ENCODE measurements at places on chromosomes 3 and 15.

DNA sequence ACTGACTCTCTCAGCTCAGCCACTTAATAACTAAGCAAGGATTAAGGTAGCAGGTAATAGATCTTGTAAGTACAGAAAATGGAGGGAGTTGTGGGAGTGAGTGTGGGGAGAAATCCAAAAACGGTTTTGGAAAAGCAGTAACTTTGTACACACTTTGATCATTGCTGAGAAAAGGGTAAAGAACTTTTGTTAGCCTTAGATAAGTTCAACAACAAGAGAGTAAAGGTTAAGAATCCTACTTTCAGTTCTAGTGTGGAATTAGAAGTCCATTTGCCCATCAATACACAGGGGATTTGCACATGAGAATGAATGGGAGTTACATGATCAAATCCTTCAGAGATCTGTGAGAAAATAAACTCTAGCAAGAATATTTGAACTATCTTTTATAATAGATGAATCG lies 528.7 kb downstream of the SOX2 start:
- no peak for DNase-seq

- DNase-seq: no peak
Measured at GRCh38 chr3:126961191-126961790, 21.6 kb upstream of the PLXNA1 start.

DNA sequence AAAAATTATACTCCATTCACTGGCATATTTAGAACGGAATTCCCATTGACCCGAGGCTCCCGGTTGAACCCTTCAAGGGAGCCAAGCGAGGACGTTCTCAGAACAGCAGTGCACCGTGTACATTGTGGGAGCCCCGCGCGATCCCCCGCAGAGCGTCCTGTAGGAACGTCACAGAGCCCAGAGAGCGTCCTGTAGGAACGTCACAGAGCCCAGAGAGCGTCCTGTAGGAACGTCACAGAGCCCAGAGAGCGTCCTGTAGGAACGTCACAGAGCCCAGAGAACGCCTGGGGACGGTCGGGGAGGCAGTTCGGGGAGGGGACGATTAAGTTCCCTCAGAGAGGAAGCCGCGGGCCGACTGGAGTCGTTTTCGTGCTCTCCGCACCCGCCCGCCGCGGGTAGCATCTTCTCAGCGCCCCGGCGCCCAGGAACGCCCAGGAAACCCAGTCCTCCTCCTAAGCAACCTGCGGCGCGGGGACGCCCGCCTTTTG lies 506 bp upstream of the ATP1B3 start:
- DNase-seq: no peak

- DNase-seq: no peak
Measured at GRCh38 chr3:129230311-129231019, 18.9 kb upstream of the COPG1 start.

DNA sequence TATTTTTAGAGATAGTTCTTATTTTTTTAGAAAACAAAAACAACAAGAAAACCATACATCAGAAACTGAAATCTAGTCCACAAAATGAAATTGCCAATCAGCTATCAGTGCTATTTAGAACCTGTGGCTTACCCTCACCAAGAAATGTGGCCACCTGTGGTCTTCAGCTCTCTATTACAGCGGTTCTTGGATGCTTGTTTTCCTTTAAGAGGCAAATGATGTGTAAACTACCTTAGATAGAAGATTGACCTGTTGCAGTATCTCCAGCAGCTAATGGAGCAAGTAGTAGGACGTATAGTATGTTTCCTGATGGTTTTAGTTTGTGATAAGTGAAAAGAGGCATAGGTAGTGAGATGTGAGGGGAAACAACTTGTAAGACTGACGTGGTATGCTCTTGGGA lies 21.2 kb downstream of the TFG start:
- DNase-seq: no peak

DNA sequence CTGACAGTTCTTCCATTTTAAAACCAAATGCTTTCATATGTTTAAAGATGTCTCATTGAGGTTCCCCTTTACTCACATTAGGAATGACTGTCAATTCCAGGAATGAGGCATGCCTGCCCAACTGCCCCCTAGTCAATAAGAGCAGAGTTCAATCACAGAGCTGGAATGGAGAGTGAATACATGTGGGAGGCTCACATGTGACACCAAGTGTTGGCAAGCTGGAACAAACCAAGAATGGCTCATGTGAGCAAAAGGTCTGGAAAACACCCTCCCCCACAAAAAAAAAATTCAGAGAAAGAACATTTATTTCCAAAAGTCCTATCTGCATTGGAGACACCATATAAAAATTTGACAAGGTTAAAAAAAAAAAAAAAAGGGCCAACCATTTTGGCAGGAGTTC lies 3.7 kb downstream of the PBRM1 start:
- DNase-seq: no peak

DNA sequence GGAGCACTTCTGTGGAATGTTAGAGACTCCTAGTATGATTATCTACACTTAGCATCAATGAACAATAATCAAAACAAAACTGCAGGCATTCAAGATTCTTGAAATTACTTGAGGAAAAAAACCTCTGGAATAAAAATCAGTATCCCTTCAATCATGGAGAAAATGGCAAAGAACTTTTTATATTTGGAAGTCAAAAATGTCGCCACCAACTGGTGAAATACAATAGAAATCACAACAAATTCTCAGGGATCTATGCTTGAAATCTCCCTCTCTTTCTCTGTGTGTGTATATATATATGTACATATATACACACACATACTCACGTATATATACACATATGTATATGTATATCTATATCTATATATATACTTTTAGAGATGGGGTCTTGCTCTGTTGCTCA lies 378.9 kb upstream of the ALCAM start:
- no peak for DNase-seq

GRCh38 chr15:69663982-69664381 lies 211.4 kb downstream of the RPLP1 start:
- no peak for DNase-seq

- DNase-seq: no peak
Measured at GRCh38 chr3:64270866-64271260, 45.6 kb upstream of the PRICKLE2 start.

DNA sequence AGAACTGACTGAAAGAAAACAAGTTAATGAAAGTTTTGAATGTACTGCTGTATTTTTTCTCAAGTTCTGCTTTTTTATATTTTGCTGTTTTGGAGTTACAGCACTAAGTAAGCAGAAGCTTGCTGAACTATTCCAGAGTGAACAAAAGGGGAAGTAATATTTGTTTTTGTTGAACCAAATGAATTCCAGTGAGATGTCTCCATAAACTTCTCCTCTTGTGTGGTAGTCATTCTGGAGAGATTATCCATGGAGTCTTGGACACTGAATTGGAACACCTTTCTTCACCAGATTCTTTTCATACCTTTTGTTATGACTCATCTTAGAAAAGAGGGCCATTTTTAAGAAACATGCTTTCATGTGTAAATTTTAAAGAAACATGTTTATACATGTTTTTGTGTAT lies 8.8 kb downstream of the ANKUB1 start:
- DNase-seq: no peak

- DNase-seq: no peak
Measured at GRCh38 chr3:105343991-105344390, 22.7 kb upstream of the ALCAM start.

DNA sequence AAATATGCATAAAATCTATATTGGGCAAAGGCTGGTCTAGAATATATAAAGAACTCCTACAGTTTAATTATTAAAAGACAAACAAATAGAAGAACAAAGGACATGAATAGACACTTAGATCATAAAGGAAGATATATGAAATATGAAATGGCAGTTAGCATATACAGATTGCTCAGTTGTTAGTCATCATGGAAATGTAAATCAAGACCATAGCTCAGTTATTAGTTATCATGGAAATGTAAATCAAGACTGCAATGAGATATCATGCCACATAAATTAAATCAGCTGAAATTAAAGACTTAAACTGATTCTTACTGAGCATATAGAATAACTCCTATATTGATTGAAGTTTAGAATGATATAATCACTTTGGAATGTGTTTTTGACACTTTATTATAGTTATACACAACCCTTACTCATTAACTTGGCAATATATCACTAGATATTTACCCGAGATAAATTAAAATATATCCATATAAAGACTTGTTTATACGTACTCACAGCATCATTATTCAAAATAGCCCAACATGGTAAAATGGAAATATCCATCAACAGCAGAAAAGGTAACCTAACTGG lies 45.2 kb upstream of the GOLGA8B start:
- DNase-seq: no peak

DNA sequence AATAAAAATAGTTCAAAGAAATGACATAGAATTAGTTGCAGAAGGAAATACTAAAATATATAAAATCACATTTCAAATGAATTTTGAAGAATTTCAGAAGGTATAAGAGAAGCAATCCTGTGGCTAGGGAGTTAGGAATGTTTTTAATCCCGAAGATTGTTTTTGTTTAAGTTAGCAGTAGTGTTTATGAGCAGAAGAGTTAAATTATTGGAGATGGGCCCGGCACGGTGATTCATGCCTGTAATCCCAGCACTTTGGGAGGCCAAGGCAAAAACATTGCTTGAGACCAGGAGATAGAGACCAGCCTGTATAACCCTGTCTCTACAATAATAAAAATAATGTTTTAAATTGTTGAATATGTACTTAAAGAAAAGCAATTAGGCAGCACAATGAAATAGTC lies 432.5 kb downstream of the MFSD1 start:
- DNase-seq: no peak

GRCh38 chr3:114528517-114528916 lies 234.7 kb downstream of the TIGIT start:
- no peak for DNase-seq

GRCh38 chr3:111610189-111610588 lies 15.0 kb upstream of the ZBED2 start:
- peak; percentile 22 for DNase-seq

DNA sequence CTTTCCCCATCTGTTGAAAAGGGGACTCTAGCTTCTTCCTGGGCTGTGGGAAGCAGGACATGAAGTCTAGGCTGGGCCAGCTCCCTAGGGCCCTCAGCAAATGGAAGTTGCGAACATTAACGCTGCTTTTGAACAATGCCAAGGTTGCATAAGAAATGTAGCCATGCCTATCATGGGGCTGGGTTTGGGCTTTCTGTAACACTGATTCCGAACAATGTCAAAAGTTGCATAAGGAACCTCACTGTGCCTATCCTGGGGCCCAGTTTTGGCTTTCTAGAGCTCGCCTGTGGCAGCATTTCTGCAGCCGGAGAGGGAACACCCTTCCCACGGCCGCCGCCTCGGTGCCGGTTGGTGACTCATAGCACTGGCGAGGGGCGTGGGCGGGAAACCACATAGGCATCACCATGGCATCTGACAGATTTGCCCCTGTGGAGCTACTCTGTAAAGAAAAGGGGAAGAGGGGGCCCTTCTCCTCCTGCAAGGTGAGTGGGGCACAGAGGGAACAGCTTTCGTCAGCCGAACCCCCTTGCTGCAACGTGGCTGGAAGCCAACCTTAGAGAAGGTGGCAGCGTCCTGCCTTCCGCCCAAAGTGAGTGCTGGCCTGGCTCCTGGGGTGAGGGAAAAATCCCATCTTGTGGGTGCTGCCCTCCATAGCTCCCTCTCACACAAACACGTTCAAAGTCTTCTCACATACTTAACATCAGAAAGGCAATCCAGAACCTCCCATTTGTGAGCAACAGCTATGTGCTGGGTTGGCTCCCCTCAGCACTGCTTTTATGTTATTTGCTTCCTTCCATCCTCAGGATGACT lies 46.6 kb upstream of the ATP2B2 start:
- DNase-seq: peak; percentile 62

DNA sequence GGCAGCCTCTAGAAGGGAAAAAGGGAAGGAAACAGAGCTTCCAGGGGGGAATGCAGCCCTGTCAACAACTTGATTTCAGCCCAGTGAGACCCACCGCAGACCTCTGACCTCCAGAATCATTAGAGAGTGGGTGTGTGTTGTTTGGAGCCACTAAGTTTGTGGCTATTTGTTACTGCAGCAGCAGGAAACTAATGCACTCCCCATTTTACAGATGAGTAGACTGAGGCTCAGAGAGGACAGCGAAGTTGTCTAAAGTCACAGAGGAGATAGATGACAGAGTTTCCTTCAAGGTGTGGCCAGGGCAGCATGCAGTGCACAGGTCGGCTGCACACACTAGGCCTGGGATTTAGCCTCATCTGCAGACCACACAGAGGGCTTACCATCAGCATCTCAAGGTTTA lies 81.8 kb upstream of the ALDH1L1 start:
- DNase-seq: no peak

GRCh38 chr15:85785887-85786780 lies 8.6 kb downstream of the KLHL25 start:
- DNase-seq: no peak

GRCh38 chr3:127750226-127751031 lies 71.9 kb downstream of the MGLL start:
- no peak for DNase-seq

GRCh38 chr15:83474578-83474977 lies 27.4 kb downstream of the SH3GL3 start:
- no peak for DNase-seq

- no peak for DNase-seq
Measured at GRCh38 chr3:69212411-69213160, 90.2 kb upstream of the LMOD3 start.

- no peak for DNase-seq
Measured at GRCh38 chr3:21544076-21544462, 206.9 kb downstream of the ZNF385D start.

DNA sequence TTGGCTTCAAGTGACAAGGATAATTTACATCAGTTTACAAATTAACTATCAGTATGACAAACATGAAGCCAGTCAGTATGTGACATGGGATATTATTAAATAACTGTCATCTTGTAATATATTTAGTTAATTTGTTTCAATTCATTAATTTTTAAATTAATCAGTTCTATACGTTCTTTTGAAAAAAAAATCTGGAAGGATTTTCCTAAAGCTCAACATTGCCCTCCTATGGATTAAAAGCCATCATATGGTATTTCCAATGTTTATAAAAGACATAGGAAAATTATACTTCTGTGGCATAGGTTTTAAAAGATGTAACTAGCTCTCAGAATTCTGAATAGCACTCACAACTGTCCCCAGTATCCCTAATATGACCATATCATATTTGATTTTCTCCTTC lies 134.4 kb downstream of the PLOD2 start:
- DNase-seq: no peak

DNA sequence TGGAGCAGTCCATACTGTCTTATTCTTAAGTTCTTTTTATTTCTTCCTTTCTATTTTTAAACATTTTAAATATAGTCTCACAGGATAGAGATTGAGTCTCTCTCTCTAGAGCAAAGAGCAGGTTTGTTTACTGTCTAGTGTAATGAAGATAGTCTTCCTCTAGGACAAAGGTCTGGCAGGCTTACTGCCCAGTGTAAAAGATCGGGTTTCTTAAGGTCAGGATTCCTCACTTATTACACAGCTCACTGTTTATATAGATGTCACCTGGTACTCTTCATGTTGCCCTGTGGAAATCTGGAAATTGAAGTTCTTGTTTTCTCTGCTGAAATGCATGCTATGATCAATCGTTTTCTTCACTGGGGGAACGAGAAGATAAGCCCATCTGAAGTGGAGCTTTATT lies 76.0 kb downstream of the ZBBX start:
- no peak for DNase-seq

- no peak for DNase-seq
Measured at GRCh38 chr3:41295740-41296139, 96.4 kb downstream of the CTNNB1 start.
